Activated CD4-positive, alpha-beta T cell treated with anti-CD3 and anti-CD28 coated beads, Interleukin-2, amount 10 ng/mL, durations not matched to agents 24 days and 14 days (primary cell): ENCODE measurements at places on chromosomes 11 and 22. TPM values are rescaled to one million over a fixed set of nuclear protein-coding genes. Genes with fewer than 3 reads are reported as not detected.
A peak's percentile ranks its signal among the peaks of the same experiment; 100 is the strongest.

DNA sequence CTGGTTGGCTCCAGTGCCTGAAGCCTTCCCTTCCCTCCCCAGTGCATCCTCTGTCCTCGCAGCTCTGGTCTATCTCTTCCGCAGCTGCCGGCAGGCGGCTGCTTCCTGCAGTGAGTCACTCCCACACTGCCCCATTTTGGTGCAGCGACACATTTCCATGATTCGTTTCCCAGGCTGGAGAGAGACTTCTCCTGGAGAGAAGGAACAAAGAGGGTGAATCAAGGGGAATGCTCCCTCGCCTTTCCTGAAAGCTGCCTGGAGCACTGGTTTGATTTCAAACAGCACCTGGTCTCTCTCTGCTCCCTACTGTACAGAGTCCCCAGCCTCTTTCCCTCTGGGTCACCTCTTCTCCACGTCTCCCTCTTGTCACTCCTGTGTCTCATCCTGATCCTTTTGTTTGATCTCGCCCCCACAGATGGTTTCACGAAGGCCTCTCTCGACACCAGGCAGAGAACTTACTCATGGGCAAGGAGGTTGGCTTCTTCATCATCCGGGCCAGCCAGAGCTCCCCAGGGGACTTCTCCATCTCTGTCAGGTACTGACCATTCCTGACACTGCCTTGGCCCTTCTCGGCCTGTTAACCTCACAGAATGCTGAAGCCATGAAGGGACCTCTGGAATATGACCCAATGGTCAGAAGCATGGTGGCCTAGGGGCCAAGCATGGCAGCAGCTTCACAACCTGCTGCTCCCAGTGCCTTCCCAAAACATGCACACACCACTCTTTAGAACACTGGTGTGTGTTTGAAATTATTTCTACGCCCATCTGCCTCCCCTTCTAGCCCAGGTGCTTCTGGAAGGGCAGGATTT lies at the start of gene TMA7B:
Gene TMA7B, plus strand, starts transcription at position 758 of the 808 bp plus-strand sequence. CDS start 3,978 bp downstream, outside the sequence.
- H3K36me3 ChIP-seq, result peaks cover 72% of the 10 kb centered on the region
- peak within 1 kb of the TSS; percentile 76 for H3K27ac ChIP-seq

The IL17REL gene
- 0.09 and 0.14 TPM in 2 replicates for total RNA-seq

- no peaks in the 10 kb centered on the region for H3K36me3 ChIP-seq
- H3K27me3 ChIP-seq, result peaks cover 7% of the 10 kb centered on the region
- H3K4me1 ChIP-seq, result no peaks in the 10 kb centered on the region
- no peak for DNase-seq
Measured at GRCh38 chr11:33449798-33450197, 192.6 kb downstream of the HIPK3 start.

GRCh38 chr11:131579932-131580387 lies 209.5 kb downstream of the NTM start:
- H3K4me3 ChIP-seq, result no peak overlapping the region
- DNase-seq, result no peak
- H3K4me1 ChIP-seq, result no peaks in the 10 kb centered on the region
- no peaks in the 10 kb centered on the region for H3K36me3 ChIP-seq
- H3K27me3 ChIP-seq, result peaks cover 4% of the 10 kb centered on the region

The CD3D gene
- total RNA-seq, result 381 and 400 TPM in 2 replicates

DNA sequence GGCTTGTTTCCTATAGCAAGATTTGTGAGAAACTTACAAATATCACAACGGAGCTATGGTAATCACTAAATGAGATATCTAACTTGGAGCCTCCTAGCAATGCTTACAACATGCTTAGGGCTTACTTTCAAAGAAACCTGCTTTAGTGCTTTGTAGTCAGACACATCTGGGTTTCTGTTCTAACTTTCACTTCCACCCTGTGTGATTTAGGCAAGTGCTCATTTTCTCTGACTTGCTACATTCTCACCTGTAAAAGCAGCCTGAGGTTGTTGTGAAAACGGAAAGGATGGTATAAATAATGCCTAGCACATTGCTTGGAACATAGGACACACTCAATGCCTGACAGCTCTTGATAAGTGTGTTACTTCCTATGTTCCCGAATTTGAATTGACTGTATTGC lies 45.6 kb downstream of the LRRC4C start:
- no peaks in the 10 kb centered on the region for H3K4me1 ChIP-seq
- H3K27ac ChIP-seq, result no peak overlapping the region
- no peaks in the 10 kb centered on the region for H3K36me3 ChIP-seq
- no peak for DNase-seq

The APOL4 gene
- total RNA-seq, result 0.17 TPM in 1 of 2 replicates, not detected in the other

- no peak overlapping the region for H3K4me3 ChIP-seq
- no peaks in the 10 kb centered on the region for H3K36me3 ChIP-seq
- DNase-seq, result peak; percentile 54
- H3K4me1 ChIP-seq, result no peaks in the 10 kb centered on the region
- no peaks in the 10 kb centered on the region for H3K27me3 ChIP-seq
Measured at GRCh38 chr11:131584785-131585592, 214.6 kb downstream of the NTM start.

The OSM gene
- 61.0 and 62.8 TPM in 2 replicates for total RNA-seq

- no peak overlapping the region for H3K27ac ChIP-seq
- H3K27me3 ChIP-seq, result peaks cover 21% of the 10 kb centered on the region
- no peaks in the 10 kb centered on the region for H3K4me1 ChIP-seq
- DNase-seq, result no peak
- H3K4me3 ChIP-seq, result no peak overlapping the region
Measured at GRCh38 chr11:10351765-10352641, 47.1 kb downstream of the ADM start.

DNA sequence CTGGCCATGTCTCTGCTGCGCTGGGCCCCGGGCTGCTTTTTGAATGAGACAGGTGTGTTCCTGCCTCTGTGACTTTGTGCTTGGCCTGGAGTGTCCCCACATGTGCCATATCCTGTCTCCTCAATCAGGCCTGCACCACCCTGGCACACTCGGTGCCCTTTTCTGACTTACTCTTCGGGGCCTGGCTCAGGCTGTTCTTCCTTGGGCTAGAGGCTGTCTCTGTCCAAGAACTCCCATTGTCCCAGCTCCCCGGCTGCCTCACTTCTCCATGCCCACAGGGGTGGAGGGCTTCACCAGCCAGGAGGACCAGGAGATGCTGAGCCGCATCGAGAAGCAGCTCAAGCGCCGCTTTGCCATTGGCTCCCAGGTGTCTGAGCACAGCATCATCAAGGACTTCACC lies 23.0 kb downstream of the MCM5 start:
- no peak overlapping the region for H3K27ac ChIP-seq
- peaks cover 56% of the 10 kb centered on the region for H3K36me3 ChIP-seq
- DNase-seq, result no peak
- H3K4me3 ChIP-seq, result no peak overlapping the region
- peaks cover 2% of the 10 kb centered on the region for H3K4me1 ChIP-seq

GRCh38 chr11:85718991-85719807 lies 33.2 kb upstream of the CCDC89 start:
- H3K27ac ChIP-seq, result no peak overlapping the region
- no peaks in the 10 kb centered on the region for H3K27me3 ChIP-seq
- H3K36me3 ChIP-seq, result peaks cover 24% of the 10 kb centered on the region
- no peak for DNase-seq
- H3K4me1 ChIP-seq, result peaks cover 5% of the 10 kb centered on the region
- no peak overlapping the region for H3K4me3 ChIP-seq

GRCh38 chr11:130606178-130606577 lies 157.7 kb downstream of the ADAMTS15 start:
- DNase-seq, result no peak
- no peaks in the 10 kb centered on the region for H3K27me3 ChIP-seq
- H3K4me3 ChIP-seq, result no peak overlapping the region
- H3K36me3 ChIP-seq, result no peaks in the 10 kb centered on the region

- H3K4me1 ChIP-seq, result peaks cover 45% of the 10 kb centered on the region
- H3K27ac ChIP-seq, result no peak overlapping the region
- no peaks in the 10 kb centered on the region for H3K27me3 ChIP-seq
- peak; percentile 35 for DNase-seq
Measured at GRCh38 chr11:128234143-128234542, 353.2 kb downstream of the ETS1 start.

- no peaks in the 10 kb centered on the region for H3K27me3 ChIP-seq
- H3K36me3 ChIP-seq, result peaks cover 40% of the 10 kb centered on the region
- no peak overlapping the region for H3K27ac ChIP-seq
- H3K4me3 ChIP-seq, result no peak overlapping the region
Measured at GRCh38 chr22:20578707-20579106, 71.3 kb downstream of the MED15 start.

The TSKU gene
- total RNA-seq, result 3.4 and 5.2 TPM in 2 replicates

DNA sequence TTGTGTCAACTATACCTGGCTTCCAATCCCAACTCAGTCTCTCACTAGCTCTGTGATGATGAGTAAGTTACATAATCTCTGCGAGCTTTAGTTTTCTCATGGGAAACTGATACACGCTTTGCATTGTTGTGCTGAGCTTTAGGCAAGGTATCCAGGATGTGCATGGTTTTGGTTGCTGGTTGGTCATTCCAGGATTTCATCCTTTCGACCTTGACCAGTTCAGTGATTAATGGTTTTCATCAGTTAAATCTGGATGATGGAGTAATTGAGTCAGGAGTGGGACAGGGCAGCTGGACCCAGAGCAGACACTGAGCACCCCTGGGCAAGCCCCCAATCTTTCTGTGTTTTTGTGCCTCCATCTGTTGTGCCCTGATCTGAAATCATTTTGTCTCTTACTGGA lies 417.3 kb upstream of the CADM1 start:
- no peaks in the 10 kb centered on the region for H3K27me3 ChIP-seq
- H3K27ac ChIP-seq, result no peak overlapping the region
- peaks cover 17% of the 10 kb centered on the region for H3K4me1 ChIP-seq
- H3K4me3 ChIP-seq, result no peak overlapping the region

DNA sequence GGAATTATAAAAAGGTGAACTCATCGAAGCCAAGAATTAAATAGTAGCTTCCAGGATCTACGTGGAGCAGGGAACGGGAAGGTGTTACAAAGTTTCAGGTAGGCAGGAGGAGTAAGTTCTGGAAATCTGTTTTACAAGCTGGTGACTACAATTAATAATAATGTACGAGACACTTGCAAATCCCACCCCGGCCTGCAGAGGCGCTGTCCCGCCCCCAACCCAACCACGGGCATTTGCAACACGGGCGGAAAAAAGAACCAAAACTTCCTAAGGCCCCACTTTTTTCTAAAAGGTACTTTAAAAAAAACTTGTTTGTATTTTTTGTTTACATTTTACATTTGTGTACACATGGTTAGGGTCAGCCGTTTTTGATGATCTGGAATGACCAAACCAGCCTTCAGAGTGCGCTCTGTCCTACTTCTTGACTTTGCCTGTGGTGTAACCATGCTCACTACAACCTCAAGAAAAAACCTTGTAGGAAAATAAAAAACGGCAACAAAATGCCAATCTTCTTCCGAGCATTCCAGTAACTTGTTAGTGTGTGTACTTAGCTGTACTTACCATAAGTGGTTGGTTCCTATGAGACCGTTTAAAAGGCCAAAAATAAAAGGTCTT lies 449.6 kb upstream of the B3GAT1 start:
- H3K27me3 ChIP-seq, result no peaks in the 10 kb centered on the region
- H3K4me3 ChIP-seq, result no peak overlapping the region

The TMEM45B gene
- 0.37 and 0.45 TPM in 2 replicates for total RNA-seq

The MRGPRX3 gene
- total RNA-seq, result not detected in 2 replicates

DNA sequence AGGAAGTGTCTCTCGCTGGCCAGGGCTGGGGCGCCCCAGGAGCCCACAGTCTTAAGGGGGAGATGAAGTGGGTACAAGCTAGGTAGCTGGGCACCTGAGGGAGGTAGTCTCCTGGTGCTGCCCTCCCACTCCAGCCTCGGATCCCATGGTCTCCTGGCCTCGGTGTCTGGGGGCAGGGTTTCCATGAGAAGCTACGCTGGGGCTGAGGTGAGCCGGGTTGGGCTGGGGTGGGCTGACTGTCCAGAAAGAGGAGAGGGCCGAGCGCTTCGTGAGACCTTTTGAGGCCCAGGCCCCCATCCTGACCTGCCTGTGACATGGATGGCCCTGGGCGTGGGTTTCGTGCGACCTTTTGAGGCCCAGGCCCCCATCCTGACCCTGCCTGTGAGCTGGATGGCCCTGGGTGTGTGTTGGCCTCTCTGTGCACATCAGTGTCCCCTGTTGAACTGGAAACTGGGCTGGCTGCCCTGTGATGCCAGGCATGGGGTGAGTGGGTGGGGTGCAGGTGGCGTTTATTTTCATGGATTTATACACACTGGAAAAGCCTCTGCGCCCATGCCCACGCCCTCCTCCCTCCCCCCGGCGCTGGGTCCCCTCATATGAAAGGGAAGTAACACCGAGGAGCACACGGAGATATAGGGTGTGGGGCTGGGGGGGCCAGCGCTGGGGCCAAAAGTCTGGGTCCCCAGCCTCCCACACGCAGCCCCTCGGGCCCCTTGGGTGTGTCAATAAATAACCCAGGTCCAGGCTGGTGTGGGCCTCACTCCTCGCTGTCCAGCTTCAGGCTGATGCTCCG lies 8.6 kb downstream of the AIP start:
- no peak for DNase-seq
- peaks cover 58% of the 10 kb centered on the region for H3K36me3 ChIP-seq
- peaks cover 30% of the 10 kb centered on the region for H3K4me1 ChIP-seq
- peak overlapping the region; percentile 73 for H3K27ac ChIP-seq
- no peaks in the 10 kb centered on the region for H3K27me3 ChIP-seq
- H3K4me3 ChIP-seq, result no peak overlapping the region

DNA sequence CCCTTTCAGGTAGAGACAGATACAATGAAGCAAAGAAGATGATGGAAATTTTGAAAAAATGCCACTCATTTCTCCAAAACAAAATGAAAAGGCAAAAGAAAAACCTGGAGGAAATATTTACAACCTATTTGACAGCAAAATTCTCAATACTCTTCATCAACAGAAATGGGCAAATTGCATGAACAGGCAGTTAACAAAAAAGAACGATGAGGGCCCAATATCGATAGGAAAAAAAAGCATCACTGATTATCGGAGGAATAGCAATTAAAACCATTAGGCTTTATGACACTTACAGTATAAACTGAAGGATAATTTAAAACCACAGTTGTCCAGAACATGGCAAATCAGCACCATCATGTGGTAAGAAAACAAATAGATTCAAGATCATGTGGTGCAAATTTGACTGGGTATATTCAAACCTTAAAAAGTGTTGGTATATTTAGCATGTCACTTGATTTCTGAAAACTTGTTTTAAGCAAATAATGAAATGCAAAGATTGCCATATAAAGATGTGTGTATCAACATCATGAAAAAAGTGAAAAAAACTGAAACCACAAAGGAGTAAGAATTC lies 222.9 kb downstream of the BRD1 start:
- H3K4me1 ChIP-seq, result peaks cover 2% of the 10 kb centered on the region
- no peaks in the 10 kb centered on the region for H3K27me3 ChIP-seq
